ENCODE measurements at places on chromosomes 3 and 15.

DNA sequence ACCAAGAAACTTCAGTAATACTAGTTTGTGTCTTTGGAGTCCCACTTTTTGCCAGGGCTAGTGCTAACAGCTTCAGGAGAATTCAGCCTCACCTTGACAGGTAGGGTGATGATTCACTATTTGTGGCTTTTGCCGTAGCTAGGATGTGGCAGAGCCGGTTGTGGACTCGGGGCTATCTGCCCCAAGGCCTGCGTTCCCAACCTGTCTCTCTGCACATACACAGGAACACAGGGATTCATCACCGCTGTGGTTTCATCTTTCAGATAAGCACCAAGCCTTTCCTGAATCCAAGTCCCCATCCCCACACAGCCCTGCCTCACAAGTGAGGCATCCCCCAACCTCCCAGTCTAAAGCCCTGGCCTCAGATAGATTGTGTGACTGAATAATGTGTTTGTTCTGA, 45.2 kb upstream of the POLG start:
- DNase-seq = no peak

GRCh38 chr15:47506329-47507100, 210.8 kb upstream of the SEMA6D start:
- DNase-seq = no peak

- no peak for DNase-seq
Observed at GRCh38 chr15:99944131-99944530, 210.9 kb upstream of the LYSMD4 start.

GRCh38 chr3:128804017-128804810, 75.2 kb upstream of the ACAD9 start:
- DNase-seq = peak; percentile 93

GRCh38 chr3:73052857-73053256, 8.6 kb upstream of the EBLN2 start:
- DNase-seq = no peak

GRCh38 chr3:159882367-159882766, 106.3 kb upstream of the IL12A start:
- no peak for DNase-seq

GRCh38 chr3:132084982-132085381, 50.2 kb upstream of the CPNE4 start:
- no peak for DNase-seq

GRCh38 chr3:111923095-111923771, 55.6 kb upstream of the ABHD10 start:
- DNase-seq = no peak

DNA sequence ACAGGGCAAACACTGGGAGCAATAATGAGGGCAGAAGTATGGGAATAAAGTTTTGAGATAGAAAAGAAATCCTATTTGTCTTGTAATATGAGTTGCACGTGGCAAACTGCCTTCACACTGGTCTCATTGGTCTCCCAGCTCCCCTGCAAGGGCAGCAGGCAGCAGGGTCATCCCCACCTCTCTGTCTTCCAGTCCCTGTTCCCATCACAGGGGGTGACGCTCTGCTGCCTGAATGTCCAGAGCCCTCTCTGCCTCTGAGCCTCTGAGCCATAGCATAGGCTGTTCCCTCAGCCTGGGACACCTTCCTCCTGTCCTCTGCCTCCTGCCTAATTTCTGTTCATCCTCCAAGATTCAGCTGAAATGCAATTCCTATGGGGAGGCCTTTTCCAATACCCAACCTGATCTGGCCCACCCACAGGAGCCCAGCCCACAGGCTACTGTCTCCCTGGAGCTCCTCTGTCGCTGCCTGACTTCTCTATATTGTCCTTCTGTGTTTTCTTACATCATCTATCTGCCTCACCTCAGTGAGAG, 12.1 kb upstream of the SKOR1 start:
- no peak for DNase-seq

GRCh38 chr15:90864507-90864906, 3.9 kb upstream of the FURIN start:
- no peak for DNase-seq

DNA sequence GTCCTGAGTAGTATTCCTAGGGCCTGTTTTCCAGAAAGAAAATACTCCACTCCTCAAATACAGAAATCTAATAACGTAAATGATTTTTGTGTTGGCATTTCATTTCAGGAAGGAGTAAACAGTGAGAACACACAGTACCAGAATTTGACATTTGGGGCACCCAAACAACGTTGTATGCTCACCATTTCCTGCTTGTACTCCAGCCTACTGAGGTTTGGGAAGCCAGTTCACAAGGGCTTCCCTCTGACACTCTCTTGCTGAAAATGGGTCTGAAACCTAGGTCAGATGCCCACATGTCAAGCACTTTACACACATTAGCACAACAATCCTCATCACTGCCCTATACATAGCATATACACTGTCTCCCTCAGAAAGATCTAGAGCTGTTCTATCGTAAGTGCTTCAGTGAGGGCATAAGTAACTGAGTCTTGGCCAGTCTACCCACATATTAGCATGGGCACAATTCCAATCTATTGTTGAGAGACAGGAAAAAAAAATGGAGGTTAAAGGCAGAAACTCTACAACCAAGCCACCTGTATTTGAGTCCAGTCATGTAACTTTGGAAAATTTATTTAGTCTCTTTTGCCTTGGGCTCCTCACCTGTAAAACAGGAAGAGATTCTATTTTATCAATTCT, 43.5 kb upstream of the RSL24D1 start:
- DNase-seq = no peak

DNA sequence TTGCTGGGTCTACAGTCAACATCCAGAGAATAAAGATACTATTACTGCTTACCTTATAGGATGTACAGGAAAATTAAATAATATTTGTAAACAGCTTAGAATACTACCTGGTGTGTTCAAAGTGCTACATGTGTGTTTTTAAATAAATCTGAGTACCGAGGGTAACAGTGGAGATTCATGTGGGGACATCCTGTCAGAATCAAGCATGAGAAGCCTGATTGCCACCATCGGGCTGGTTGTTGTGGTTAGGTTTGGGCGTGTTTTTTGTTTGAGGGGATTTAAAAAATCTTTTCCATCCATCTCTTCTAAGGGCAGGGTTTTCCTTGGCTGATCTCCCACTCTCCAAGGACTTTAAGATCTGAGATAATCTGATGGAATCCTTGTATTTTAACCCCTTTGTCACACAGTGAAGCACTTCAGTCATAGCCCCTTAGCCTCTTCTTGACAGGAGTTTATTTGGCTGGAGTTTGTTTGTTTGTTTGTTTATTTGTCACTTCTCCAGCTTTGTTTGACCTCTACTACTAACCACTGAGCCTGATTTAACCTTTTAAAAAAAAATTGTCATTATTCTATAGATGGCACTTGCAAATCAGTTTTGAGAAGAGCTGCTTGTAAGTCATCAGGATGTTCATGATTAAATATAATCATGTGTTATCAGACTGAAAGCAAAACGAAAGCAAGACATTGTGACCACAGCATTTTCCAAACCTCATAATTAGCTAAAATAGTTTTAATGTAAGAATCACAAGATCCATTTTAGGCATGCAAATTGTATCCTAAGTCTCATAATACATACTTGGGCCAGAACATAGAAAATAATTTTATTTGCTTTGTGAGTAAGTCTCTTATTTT, 72.8 kb upstream of the RARB start:
- no peak for DNase-seq

DNA sequence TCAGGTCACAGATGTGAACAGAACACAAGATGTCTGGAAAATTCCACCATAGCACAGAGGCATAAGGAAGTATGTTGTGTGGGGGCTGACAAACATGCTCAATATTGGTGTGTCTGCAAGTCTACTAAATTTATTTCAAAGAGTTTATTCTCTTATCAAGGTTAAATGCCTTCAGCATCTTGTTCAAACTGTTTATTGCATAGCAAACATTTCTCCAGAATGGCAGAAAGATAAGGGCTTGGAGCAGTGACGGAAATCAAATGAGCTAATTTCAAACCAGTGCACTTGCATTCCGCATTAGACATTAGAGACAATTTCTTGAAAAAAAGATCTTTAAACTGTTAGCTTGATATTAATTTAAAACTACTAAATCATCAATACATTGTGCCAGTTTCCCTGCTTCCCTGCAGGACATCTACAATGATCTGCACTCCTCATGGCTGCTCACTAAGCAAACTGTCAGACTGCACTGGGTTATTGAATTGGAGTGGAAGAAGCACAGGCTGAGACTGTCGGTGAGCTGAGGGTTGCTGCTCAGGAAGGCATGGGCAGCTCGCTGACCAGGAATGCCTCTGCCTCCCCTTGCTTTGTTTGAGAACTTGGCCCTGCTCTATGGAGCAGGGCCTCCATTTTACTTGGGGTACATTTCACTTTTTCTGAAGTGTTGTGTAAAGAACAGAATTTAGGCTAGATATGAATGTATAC, 89.4 kb downstream of the KCNAB1 start:
- DNase-seq = no peak

- no peak for DNase-seq
Observed at GRCh38 chr3:150074697-150075416, 104.2 kb upstream of the PFN2 start.
